ENCODE measurements at places on chromosomes 6 and 20.

- no peak for DNase-seq
Measured at GRCh38 chr20:52482044-52482443, 290.5 kb upstream of the ZFP64 start.

DNA sequence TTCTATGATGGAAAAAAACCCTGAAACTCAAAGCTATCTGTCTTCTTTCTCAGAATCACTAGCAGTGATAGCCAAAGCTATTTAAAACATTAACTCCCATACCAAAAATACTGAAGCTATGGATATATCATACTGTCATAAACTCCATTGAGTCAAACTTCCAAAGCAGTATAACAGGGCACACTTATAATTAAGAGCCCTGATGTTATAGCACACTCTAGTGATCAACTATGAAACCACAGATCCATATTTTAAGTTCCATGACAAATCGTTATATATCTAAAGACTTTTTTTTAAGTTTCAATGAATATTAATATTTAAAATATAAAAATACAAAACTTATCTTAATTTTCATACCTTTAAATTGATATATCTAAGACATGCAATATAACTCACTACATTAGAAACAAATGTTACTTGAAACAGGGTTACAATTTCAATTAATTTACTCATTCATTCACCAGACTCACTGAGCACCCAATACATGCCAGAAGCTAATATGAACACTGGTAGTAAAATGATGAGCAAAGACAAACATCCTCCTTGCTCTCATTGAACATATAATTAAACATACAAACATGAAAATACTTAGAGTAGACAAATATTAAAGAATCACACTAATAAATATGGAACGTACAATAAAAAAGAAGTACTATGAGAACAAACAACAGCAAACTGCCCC is 69.3 kb downstream of the IBTK start:
- DNase-seq: no peak

- peak; percentile 94 for DNase-seq
Measured at GRCh38 chr20:16729565-16730460, at the start of gene SNRPB2. TSS of gene SNRPB2 (plus strand) at chr20:16730026. CDS start at chr20:16731703, 1,677 bp downstream.

GRCh38 chr6:108764580-108764950 is 83.7 kb upstream of the ARMC2 start:
- DNase-seq: no peak

GRCh38 chr20:4563534-4563933 is 158.2 kb upstream of the PRND start:
- no peak for DNase-seq

- DNase-seq: no peak
Measured at GRCh38 chr20:22617160-22617559, 32.8 kb upstream of the FOXA2 start.

GRCh38 chr20:1879369-1879768 is 15.8 kb upstream of the SIRPA start:
- DNase-seq: no peak

DNA sequence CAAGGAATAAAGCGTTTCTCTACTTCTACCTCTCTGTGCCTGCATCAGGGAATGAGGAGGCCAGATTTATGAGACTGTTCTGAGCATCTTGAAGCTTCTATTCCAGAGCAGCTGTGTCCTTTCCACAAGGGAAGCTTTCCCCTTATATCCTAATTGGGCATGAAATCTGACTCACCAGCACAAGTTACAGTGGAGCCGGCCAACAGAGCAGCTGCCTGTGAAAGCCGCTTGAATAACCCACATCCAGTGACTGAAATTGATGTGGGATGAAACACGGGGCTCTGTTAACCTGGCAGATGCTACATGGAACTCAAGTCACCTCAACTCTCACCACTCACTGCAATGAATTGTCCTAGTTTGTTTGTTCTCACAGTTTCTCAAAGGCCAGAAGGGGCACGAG is 400.3 kb downstream of the TFAP2A start:
- DNase-seq: no peak

GRCh38 chr6:151359486-151359885 is 31.9 kb downstream of the ZBTB2 start:
- no peak for DNase-seq

- no peak for DNase-seq
Measured at GRCh38 chr6:126983779-126984178, 134.7 kb upstream of the RSPO3 start.

- DNase-seq: no peak
Measured at GRCh38 chr6:131877999-131878789, 70.4 kb downstream of the ENPP1 start.

GRCh38 chr20:21702553-21703470 is 2.7 kb upstream of the PAX1 start:
- DNase-seq: peak; percentile 32

- no peak for DNase-seq
Measured at GRCh38 chr6:46888031-46888430, 33.7 kb downstream of the ADGRF5 start.

- DNase-seq: no peak
Measured at GRCh38 chr6:150528648-150529285, 70.9 kb upstream of the PLEKHG1 start.

DNA sequence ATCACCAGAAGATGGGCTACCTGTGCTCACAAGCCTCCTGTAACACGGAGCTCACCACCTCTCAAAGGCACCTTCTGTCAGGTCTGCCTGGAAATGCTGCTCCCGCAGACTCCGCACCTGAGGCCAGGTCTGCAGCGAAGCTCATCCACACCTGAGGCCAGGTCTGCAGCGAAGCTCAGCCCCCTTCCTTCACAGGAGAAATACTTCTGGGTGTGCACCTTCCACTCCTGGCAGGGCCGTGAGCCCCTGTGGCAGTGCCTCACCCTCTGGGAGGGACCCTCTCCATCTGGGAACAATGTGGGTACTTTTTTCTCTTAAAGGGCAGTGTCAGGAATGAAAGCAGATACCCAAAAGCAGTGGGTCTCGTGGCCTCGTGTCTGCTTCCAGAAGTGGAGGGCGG is 1.4 kb upstream of the SLCO4A1 start:
- no peak for DNase-seq

DNA sequence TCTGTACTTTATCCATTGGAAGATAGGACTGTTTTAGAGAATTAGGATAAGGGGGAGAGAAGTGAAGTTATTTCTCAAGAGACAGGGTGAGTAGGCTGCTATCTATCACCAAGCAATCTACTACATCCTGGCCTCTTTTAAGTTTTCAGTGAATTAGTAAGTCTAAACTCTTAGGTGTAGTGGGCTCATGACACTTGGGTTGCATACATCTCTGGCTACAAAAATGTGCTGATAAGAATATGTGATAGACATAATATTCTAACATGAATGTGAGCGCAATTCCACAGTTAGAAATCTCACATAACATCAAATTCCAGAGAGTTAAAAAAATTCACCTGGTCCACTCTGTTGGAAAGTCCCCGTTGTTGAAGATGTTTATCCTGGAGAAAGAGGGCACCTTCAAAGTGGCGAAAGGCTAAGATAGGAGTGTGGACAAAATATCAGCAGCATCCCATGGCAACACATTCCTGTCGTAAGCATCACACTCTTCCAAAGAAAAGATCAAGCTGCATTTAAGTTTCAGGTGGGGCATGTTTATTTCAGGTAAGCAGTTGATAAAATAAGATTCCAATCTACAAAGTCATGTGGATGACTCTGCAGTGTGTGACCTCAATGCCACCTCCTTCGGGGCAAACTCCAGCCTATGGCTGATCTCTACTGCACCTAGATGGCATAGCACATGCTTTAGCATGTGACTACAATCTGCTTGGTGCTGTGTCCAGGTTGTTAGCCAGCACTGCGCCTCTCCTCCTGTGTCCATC is 111.7 kb upstream of the NEDD9 start:
- no peak for DNase-seq

DNA sequence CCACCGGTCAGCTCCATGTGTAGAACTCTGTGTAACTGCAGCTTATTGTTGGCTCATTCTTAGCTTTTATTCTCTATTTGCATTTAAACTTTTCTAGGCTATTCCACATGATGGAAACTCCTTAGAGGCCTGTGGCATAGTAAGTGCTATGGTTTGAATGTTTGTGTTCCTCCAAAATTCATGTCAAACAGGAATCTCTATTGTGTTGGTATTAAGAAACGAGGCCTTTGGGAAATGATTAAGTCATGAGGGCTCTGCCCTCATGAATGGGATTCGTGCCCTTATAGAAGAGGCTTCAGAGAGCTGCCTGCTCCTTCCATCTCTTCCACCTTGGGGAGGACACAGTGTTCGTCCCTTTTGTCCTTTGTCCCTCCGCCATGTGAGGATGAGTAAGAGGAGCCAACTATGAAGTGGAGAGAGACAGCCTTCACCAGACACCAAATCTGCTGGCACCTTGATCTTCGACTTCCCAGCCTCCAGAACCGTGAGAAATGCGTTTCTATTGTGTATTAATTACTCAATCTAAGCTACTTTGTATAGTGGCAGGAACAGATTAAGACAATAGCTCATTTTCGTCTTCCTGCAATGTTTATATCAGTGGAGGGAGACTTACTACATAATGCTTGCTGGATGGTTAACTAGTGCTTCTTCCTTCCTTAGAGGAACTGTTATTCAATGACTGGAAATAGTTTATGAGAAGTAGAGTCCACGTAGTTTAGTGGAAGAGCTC is 361.1 kb downstream of the FARS2 start:
- no peak for DNase-seq

DNA sequence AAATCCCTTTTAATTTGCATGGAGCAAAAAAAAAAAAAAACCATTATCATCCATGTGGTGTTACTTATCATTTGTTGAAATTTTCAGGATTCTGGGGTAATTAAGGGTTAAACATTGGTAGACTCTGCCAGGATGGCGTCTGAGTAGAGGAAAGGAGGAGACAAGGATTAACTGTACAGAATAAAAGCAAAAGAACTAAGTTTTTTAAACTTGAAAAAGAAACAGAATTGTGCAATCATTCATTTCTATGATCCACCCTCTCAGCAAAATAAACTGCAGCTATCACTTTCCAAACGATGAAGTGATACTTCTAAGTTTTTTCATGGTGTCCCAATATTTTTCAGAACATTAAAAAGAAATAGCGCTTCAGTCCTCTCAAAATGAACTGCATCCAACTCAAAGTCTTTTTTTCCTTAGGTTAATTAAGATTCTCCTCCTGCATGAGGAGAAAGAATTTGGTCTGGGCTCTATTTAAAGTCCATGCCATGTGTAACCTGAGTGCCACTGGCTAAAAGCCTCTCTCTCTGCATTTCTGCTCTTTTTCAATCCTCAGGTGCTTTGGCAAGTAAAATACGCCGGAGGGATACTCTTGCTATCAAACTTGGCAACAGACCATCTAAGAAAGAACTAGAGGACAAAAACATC is 69.5 kb upstream of the LTV1 start:
- no peak for DNase-seq

- DNase-seq: no peak
Measured at GRCh38 chr20:37714978-37715672, 21.3 kb downstream of the CTNNBL1 start.

- DNase-seq: no peak
Measured at GRCh38 chr6:102215425-102215824, 821.9 kb downstream of the GRIK2 start.

GRCh38 chr6:160348223-160349019 is at the start of gene SLC22A3:
TSS of gene SLC22A3 (plus strand) at chr6:160348378. CDS start at chr6:160348420, 42 bp downstream.
- DNase-seq: peak; percentile 83

DNA sequence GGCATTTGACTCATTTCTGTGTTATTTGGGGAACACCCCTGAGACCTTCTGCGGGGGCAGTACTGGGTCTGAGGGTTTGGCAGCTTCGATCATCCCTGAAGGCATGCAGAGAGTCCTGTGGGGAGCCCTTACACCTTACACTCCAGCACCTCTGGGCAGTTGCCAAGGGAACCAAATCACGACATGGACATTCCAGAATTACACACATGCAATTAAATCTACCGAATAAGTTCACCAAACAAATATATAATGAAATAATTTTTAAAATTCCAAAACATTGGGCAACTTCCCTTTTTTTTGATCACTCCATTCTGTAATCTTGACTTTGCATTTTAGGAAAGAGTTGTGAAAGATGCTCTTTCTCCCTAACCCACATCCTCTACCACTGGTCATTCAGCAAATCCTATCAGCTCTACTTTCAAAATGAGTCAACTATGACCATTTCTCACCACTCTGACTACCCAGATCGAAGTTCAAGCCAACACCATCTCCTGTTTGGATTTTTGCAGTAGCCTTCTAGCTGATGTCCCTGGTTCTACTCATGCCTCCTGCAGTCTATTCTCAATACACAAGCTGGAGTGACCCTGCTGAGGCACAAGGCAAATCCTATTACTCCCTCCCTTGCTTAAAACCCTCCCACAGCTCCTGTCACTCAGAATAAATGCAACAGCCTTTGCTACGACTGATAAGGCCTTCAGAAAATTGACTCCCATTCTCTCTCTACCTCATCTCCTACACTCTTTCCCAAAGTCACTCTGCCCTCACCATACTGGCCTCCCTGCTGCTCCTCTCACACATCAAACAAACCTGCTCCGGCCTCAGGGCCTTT is 533.3 kb downstream of the HACE1 start:
- DNase-seq: no peak

DNA sequence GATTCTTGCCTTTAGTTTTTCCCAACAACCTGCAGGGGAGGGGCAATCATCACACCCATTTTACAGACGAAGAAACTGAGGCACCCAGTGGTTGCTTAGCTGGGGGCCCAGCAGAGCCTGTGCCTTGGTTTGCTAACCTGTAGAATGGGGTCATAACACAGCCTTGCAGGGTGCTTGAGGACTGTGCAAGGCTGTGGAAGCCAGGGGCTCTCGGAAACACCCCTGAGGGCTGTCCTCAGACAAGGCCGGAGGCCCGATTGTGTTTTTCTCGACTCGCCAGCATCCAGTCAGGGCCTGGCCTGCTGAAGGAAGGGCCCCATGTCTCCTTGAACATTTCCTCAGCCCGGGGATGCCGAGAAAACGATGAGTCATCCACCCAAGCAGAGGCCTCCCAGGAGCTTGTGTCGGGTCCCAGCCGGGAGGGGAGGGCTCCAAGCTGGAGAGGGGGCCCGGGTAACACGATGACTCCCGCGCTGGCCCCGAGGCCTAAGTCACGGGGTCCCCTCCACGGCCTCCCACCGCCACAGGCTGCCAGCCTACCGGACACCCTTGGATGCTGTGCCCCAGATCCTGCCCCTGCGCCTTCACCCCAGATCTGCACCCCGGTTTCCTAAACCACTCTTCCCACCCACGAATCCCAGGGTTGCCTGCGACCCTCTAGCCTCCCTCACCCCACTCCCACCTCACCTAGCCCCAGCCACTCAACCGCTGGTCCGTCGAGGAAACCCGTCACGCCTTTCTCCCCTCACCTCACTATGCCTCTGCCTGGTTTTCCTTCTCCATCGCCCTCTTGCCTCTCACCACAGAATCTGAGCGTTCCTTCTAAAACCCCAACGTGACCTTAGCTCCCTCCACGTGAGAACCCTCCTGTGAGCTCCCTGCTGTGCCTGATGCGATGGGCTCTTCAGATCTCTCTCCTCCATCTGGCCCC is 10.6 kb downstream of the NOL4L start:
- no peak for DNase-seq
